ENCODE measurements at places on chromosomes 12 and 14.

DNA sequence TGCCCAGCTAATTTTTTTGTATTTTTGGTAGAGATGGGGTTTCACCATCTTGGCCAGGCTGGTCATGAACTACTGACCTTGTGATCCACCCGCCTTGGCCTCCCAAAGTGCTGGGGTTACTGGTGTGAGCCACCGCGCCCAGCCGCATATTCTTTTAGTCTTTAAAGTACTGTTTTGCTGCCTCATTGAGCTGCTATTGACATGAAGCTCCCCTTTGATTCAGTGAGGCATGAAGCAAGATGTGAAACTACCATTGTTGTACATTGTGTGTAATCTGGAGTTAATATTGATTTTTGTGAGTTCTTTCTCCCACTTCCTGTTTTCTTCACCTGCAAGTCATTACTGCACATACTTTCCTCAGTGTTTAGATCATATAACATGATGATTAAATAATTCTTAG, 80.8 kb downstream of the MNAT1 start:
- DNase-seq = no peak
- no peaks in the 10 kb centered on the region for H3K27me3 ChIP-seq
- peaks cover 17% of the 10 kb centered on the region for H3K36me3 ChIP-seq
- no peak overlapping the region for H3K4me3 ChIP-seq
- H3K27ac ChIP-seq = no peak overlapping the region
- no peaks in the 10 kb centered on the region for H3K4me1 ChIP-seq

GRCh38 chr14:104897330-104898194, 27.1 kb upstream of the PLD4 start:
- no peak for DNase-seq
- H3K36me3 ChIP-seq = no peaks in the 10 kb centered on the region
- no peak overlapping the region for H3K27ac ChIP-seq
- no peaks in the 10 kb centered on the region for H3K27me3 ChIP-seq
- H3K4me3 ChIP-seq = no peak overlapping the region

GRCh38 chr12:15831315-15831978, 42.3 kb upstream of the EPS8 start:
- no peak for DNase-seq
- no peaks in the 10 kb centered on the region for H3K27me3 ChIP-seq
- peaks cover 19% of the 10 kb centered on the region for H3K4me1 ChIP-seq
- no peak overlapping the region for H3K4me3 ChIP-seq

- no peak overlapping the region for H3K4me3 ChIP-seq
- no peaks in the 10 kb centered on the region for H3K27me3 ChIP-seq
- H3K4me1 ChIP-seq = peaks cover 9% of the 10 kb centered on the region
- no peak overlapping the region for H3K27ac ChIP-seq
- H3K36me3 ChIP-seq = no peaks in the 10 kb centered on the region
Measured at GRCh38 chr14:89851106-89851505, 103.4 kb downstream of the EFCAB11 start.

DNA sequence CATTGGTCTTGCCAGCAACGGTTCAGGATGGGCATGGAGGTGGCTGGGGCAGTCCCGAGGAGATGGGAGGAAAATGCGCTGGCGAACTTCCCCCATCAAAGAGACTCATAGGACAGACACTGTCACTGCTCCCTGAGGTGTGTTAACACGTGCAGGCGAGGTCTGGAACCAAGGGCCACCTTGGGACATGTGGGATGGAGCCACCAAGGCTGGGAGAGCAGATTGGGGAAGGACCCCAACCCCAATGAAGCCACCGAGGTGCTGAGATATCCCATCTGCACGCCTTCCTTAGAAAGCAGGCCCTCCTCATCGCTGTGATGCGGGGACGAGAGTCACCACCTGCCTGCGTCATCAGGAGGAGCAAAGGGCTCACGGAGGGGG, 16.9 kb upstream of the BEGAIN start:
- no peaks in the 10 kb centered on the region for H3K36me3 ChIP-seq
- H3K4me3 ChIP-seq = no peak overlapping the region
- H3K27me3 ChIP-seq = peaks cover 7% of the 10 kb centered on the region

DNA sequence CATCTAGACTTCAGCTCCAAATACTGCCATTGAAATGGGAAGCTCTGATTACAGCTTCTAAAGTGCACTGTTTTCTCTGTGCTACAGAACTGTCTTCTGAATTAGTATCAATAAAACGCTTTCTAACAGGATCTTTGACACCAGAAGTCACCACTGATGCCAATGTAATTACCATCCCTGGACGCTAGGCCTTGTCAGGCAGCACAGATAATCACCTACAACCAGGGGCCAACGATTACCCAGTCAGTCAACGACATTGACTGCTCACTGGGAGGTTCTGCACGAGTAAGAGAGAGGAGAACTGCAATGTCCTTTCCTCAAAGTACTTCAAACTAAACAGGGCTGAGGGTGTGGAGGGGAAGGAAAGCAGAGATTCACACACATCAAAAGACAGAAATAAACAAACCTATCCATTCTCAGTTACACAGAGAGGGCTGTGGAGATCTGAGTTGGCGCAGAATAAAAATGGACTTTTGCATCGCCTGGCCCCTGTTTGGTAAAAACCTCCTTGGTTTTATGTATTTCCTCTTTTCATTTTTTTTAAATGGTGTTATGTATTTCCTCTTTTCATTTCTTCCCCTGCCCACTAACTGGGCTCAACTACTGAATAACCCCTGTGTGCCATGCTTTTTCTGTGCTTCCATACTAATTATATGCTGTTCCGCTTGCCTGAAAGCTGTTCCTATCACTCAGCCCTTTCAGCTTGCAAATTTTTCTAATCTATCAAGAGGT, 492.2 kb downstream of the APAF1 start:
- H3K36me3 ChIP-seq = no peaks in the 10 kb centered on the region
- no peak overlapping the region for H3K27ac ChIP-seq
- no peak for DNase-seq
- no peak overlapping the region for H3K4me3 ChIP-seq
- no peaks in the 10 kb centered on the region for H3K4me1 ChIP-seq

DNA sequence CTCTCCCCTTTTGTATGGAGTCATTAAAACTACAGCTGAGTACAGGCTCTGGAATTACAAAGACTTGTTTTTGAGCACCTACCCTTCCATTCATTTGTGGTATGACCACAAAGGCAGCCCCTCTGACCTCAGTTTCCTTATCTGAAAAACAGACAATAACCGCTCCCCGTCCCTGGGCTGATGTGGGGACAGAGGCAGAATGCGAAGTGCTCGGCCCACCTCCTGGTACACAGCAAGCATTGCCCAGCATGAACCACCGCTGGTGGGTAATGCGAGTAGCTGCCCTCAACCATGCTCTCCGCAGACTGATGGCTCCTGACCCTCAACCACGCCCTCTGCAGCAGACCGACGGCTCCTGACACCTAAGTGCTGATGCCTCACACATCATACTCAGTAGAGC, 22.4 kb downstream of the P2RX2 start:
- H3K27me3 ChIP-seq = no peaks in the 10 kb centered on the region
- H3K4me3 ChIP-seq = no peak overlapping the region
- H3K4me1 ChIP-seq = no peaks in the 10 kb centered on the region
- DNase-seq = no peak

- H3K27me3 ChIP-seq = no peaks in the 10 kb centered on the region
- DNase-seq = peak; percentile 26
- no peak overlapping the region for H3K4me3 ChIP-seq
Measured at GRCh38 chr14:67806246-67806645, 10.1 kb downstream of the ZFYVE26 start.

GRCh38 chr14:71856199-71856919, 75.9 kb upstream of the RGS6 start:
- DNase-seq = no peak
- H3K4me1 ChIP-seq = no peaks in the 10 kb centered on the region
- H3K36me3 ChIP-seq = no peaks in the 10 kb centered on the region
- H3K27ac ChIP-seq = no peak overlapping the region

DNA sequence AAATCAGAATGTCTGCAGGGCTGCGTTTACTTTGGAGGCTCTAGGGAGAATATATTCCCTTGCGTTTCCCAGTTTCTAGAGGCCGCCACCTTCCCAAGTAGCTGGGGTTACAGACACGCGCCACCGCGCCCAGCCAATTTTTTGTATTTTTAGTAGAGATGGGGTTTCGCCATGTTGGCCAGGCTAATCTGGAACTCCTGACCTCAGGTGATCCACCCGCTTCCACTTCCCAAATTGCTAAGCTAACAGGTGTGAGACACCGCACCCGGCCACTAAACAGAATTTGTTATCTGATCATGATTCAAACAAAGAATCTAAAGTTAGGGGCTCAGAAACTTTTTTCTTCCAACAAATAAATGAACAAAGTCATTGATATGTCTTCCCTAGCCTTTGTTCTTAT, 114.6 kb downstream of the PPHLN1 start:
- no peak overlapping the region for H3K27ac ChIP-seq
- DNase-seq = no peak
- H3K27me3 ChIP-seq = no peaks in the 10 kb centered on the region
- H3K36me3 ChIP-seq = peaks cover 9% of the 10 kb centered on the region
- no peaks in the 10 kb centered on the region for H3K4me1 ChIP-seq
- no peak overlapping the region for H3K4me3 ChIP-seq

DNA sequence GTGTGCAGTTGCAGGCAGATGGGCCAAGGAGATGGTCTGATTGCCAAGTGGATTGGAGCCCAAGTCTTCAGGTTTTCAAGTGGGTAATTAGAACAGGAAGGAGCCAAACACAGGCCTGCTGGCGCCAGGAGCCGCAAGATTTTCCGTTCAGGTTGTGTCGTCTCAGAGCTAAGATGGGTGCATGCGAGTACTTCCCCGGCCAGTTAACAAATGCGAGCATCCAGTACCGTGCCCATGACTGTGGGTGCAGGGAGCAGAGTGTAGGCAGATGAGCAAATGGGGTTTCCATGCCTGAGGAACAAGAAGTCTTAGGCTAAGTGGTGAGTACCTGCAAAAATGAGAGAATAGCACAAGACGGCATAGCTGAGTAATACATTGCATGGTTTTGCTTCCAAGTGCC, 90.5 kb downstream of the CHST11 start:
- no peak overlapping the region for H3K27ac ChIP-seq
- no peaks in the 10 kb centered on the region for H3K4me1 ChIP-seq
- no peak overlapping the region for H3K4me3 ChIP-seq
- no peaks in the 10 kb centered on the region for H3K27me3 ChIP-seq

GRCh38 chr12:43969882-43970281, 134.0 kb downstream of the TMEM117 start:
- H3K27me3 ChIP-seq = no peaks in the 10 kb centered on the region
- H3K27ac ChIP-seq = no peak overlapping the region
- H3K4me1 ChIP-seq = no peaks in the 10 kb centered on the region

DNA sequence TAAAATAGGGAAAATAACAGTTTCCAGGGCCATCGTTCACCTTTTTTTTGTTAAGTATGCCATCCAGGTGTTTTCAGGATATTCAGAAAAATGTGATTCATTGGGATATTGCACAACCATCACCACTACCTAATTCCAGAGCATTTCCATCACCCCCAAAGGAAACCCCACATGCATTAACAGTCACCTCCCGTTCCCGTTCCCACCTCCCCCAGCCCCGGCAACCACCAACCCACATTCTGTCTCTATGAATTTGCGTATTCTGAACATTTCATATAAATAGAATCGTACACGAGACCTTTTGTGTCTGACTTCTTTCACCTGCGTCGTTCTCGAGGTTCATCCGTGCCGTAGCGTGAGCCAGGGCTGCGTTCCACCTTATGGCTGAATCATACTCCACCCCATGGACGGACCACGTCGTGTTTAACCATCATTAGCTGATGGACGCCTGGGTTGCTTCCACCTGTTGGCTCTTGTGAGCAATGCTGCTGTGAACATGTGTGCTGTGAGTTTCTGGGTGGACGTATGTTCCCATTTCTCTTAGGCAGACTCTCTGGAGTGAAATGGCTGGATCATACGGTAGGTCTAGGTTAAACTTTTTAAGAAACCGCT, 51.0 kb upstream of the NCOR2 start:
- no peak overlapping the region for H3K27ac ChIP-seq
- DNase-seq = no peak
- H3K36me3 ChIP-seq = no peaks in the 10 kb centered on the region
- H3K4me1 ChIP-seq = peaks cover 18% of the 10 kb centered on the region
- no peak overlapping the region for H3K4me3 ChIP-seq

- DNase-seq = no peak
- H3K4me1 ChIP-seq = peaks cover 18% of the 10 kb centered on the region
- no peaks in the 10 kb centered on the region for H3K36me3 ChIP-seq
- no peak overlapping the region for H3K4me3 ChIP-seq
- H3K27ac ChIP-seq = no peak overlapping the region
Measured at GRCh38 chr14:75220156-75220555, 43.7 kb upstream of the TMED10 start.

- H3K4me3 ChIP-seq = no peak overlapping the region
- H3K27ac ChIP-seq = no peak overlapping the region
Measured at GRCh38 chr12:103085541-103085940, 128.1 kb downstream of the ASCL1 start.

GRCh38 chr14:29629839-29630238, 297.8 kb downstream of the PRKD1 start:
- H3K36me3 ChIP-seq = no peaks in the 10 kb centered on the region
- no peaks in the 10 kb centered on the region for H3K4me1 ChIP-seq
- no peaks in the 10 kb centered on the region for H3K27me3 ChIP-seq

DNA sequence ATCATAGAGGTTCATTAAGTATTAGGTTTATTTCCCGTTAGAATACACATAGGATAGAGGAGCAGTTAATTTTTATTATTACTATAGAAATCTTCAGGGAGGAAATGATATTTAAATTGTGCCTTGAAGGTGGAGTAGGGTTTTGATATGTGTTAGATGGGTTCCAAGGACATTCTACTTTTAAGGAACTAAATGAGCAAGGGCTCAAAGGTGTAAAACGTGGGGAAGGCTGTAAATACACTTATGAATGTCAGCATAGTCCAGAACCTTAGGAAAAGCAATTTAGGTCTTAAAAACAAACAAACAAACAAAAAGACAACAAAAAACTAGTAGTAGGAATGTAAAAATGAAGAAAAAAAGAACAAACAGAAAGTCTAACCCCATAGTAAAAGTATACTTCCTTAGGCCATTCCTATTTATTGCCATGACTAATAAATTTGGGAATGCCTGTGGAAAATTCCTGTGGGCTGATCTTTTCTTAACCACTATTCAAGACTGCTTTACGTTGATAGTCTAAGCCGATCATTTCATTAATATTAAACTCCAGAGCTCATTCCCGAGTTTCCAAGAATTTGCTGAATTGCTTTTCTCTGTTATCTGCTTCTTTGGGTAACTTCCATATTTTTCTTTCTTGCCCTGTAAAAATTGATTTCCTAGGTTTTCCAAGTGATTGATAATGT, 180.3 kb downstream of the RAD51B start:
- no peaks in the 10 kb centered on the region for H3K27me3 ChIP-seq
- peaks cover 17% of the 10 kb centered on the region for H3K4me1 ChIP-seq
- H3K27ac ChIP-seq = peak overlapping the region; percentile 75
- DNase-seq = peak; percentile 95

- H3K27ac ChIP-seq = no peak overlapping the region
- H3K4me1 ChIP-seq = no peaks in the 10 kb centered on the region
- no peaks in the 10 kb centered on the region for H3K27me3 ChIP-seq
- no peak overlapping the region for H3K4me3 ChIP-seq
- no peak for DNase-seq
- no peaks in the 10 kb centered on the region for H3K36me3 ChIP-seq
Measured at GRCh38 chr14:33782923-33783322, 168.0 kb downstream of the EGLN3 start.

Measured in astrocyte (in vitro differentiated cells and primary cell).